Activated CD4-positive, alpha-beta T cell treated with anti-CD3 and anti-CD28 coated beads for 48 hours (primary cell): ENCODE measurements at places on chromosomes 6 and 20.

DNA sequence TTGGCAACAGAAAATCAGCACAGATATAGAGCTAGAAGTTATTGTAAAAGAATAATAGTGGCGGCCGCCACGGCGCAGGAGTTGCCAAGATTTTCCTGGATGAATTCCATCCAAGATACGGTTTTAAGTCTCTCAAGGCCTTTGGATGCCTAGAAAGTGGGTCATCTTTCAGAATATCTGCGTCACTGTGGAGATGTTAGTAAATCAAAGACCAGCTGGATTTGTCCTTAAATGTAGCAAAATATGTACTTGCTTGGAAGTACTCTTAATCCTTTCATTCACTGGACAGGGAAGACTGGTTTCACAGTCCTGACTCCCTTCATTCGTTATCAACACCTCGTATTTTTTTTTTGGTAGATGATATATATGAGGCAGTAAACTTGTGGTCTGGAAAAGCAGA lies 83.0 kb downstream of the SLC22A3 start:
- DNase-seq: no peak

GRCh38 chr20:43513372-43513930 lies 6.0 kb downstream of the L3MBTL1 start:
- no peak for DNase-seq

DNA sequence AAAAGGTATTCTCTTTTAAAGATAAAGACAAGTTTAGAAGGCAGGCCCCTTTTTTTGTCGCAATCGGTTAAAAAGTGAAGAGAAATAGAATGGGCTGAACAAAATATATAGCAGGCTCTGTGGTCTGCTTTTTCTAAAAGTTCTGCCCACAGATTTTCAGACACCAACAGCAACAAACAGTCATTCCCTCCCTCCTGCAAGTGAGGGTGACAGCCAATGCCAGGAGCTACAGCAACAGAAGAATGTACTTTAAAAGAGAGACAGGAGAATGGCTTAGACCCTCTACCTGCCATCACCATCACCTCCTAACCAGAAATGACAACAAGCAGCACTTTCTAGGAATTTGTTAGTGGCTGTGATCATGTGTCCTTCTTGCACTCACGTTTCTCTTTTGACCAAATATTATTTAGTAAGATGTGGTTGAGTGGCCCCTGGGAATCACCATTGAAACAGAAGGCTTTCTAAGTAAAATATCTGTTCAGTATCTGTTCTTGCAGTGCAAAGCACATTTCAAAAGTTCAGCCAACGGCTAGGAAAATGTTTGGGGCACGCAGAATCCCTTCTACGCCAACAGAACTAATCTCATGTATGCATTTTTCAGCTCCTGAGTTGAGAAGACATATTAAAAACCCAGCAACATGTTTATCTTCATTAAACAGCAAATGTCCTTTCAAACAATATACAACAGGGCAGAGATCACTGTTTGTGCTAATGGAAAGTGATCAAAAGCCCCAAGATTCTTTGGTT lies 248.5 kb downstream of the ATXN1 start:
- no peak for DNase-seq

DNA sequence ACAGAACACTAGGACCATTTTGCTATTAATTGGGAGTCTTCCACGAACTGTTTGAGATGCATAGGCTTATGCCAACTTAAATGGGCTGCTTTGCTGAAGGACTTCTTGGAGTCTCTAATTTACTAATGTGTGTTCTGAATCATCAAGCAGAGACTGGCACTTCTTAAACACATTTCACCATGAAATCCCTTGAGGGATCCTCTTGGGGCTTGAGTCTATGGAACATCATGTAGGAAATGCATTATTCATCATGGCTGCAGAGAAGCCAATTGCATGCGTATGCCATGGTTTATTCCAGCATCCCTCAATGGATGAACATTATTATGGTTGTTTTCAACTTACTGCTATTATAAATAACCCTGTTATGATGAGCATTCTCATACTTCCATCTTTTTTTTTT lies 73.4 kb downstream of the FGD2 start:
- DNase-seq: no peak

DNA sequence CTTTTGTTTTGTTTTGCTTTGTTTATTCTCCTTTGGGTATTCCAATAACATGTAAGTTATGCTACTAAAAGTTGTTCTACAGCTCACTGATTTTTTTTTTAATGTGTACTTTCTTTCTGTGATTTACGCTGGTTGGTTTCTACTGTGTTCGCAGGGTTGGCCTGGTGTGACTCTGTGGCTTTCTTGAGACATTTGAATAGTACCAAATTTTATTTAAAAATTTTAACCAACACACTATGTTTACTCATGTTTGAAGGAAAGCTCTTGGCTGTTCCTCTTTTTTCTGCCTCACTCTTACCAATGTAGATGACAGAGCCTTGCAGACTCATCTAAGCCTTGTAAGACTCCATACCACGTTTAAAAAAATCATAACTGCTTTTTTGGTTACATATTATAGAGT lies 1784.9 kb upstream of the DEFB115 start:
- DNase-seq: no peak

- no peak for DNase-seq
Observed at GRCh38 chr6:140069576-140069975, 695.1 kb upstream of the CITED2 start.
